Stimulated activated CD8-positive, alpha-beta memory T cell treated with anti-CD3 and anti-CD28 coated beads, Interleukin-4, amount 100 ng/mL, for 48 hours (primary cell): ENCODE measurements at places on chromosomes 16 and 17.

DNA sequence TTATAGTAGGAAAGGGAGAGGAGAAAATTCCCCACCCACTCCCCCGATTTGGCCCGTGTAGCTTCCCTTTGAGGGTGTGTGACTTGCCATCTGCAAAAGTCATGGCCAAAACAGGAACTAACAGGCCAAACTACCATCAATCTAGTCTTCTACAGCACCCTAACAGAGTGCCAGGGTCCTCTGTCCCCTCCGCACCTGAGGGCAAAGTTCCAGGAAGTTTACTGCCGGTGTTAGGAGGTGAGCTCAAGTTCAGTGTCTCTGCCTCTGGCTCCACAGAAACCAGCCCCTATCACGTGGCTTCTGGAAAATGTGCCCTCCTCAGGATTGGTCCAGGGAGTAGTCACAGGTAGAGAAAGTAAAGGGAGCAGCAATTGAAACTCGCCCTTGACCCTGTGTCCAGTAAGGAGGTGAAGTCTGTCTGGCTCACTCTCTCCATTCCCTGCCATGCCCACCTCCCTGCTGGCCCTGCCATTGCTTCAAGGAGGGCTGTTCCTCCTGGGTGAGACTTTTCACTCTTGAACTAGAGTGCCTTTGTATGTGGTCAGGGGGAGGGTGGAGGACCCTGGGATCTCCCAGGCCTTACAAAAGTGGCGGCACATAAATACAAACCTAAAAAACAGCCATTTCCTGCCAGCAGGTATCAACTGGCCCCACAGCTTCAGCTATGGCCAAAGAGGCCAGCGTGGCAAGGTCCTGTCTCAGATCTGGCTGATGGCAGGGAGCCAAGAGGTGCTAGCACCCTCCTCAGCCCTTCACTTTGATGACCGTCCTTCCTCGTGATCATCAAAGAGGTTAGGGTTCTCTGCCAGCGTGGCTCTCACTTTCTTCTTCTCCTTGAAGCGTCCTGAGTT, 5.3 kb downstream of the PRR15L start:
- no peak for DNase-seq

DNA sequence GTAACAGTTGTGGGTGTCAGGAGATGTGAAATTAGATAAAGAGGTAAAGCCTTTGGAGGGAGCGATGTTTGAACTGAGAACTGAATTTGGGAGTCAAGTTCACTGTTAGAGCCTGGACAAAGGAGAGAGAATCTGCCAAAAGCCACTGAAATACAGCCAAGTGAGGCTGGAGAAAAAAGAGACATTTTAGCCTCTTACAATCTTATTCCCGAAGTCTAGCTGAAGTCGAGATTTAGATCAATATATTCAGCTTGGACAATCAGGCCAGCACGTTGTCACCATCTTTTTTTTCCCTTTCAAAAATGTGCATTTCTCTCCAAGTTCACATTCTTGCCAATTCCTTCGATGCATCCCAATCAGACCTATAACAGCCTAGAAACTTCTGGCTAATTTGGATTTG, 312.2 kb downstream of the RBFOX1 start:
- no peak for DNase-seq

DNA sequence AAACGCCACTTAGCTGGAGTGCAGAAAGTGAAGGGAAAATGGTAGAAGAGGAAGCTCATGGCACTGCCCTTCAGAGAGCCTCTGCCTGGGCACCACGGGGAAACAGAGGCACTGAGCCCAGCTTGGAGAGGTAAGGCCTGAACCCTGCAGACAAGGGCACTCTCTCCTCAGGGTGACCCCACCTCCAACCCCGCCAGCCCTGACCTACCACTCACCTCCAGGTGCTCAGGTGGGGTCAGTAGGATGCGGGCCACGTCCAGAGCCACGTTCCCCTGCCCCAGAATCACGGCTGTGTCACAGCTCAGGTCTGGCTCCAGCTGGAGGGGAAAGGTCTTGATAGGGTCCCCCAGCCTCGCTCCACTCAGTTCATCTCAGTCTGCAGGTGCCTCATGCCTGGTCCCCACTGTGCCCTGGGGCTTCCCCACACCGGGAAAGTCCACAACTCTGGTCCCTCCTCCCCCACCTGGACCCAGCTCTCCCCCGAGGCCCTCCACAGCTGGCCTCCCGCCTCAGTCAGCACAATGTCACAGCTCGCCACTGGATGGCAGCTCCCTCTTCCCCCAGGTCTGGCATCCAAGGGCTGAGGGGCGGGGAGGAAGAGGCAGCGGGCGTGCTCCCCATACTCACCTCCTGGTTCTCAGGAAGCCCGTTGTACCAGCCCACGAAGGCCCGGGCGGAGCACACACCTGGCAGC, 6.0 kb upstream of the GRIN2C start:
- no peak for DNase-seq

- no peak for DNase-seq
Observed at GRCh38 chr16:86987746-86988670, 329.2 kb downstream of the C16orf95 start.

DNA sequence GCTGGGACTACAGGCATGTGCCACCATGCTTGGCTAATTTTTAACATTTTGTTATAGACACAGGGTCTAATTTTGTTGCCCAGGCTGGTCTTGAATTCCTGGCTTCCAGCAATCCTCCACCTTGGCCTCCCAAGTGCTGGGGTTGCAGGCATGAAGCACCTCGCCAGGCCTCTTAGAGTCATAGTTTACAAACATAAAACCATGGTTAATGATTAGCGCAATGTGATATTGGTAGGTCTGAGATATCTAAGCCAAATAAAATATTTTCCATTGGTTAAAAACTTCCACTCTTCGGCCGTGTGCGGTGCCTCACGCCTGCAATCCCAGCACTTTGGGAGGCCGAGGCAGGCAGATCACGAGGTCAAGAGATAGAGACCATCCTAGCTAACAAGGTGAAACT, 16.6 kb downstream of the TXNDC11 start:
- DNase-seq, result no peak

GRCh38 chr17:50149091-50149416, 1.4 kb downstream of the PPP1R9B start:
- DNase-seq, result no peak

- DNase-seq, result no peak
Observed at GRCh38 chr17:29571883-29572681, 3.6 kb downstream of the TP53I13 start.

GRCh38 chr16:6019490-6019991, 921.9 kb upstream of the EEF2KMT start:
- no peak for DNase-seq

DNA sequence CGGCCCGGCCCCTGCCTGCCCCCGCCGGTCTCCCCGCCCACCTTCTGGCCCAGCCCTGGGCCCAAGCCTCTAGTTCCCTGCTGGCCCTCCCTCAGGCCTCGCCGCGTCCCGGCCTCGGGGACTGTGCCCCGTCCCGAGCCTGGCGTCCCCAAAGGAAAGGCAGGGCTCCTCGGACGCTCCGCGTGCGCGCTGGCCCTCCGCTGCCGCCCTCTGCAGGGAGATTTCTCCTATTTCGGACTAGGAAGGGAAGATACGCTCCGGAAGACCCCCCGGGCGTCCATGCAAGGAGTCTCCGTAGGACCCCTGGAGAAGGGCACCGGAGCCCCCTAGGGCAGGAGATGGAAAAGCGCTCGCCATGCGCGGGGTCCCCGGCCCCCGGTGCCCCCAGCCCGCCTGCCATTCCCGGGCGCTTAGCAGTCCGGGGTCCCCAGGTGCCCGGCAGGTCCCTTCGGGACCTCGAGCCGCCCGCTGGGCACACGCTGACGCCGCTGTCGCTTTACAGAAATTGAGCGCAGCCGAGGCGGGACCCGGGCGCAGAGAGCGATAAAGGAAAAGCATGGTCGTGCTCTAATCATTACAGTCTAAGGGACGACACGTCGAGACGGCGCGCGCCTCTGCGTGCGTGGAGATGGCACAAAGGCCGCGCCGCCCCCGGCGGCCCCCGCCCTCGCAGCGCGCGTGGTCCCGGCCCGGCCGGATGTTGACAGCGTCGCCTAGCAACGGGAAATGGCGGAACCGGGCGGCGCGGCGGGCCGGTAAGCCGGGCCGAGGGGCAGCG, at the start of gene CCDC40:
CCDC40 (plus strand) TSS at position 706 of the 778 bp plus-strand sequence; CDS start at position 727, 21 bp downstream.
- peak; percentile 82 for DNase-seq

GRCh38 chr16:24837969-24838368, 7.8 kb upstream of the SLC5A11 start:
- DNase-seq, result no peak

DNA sequence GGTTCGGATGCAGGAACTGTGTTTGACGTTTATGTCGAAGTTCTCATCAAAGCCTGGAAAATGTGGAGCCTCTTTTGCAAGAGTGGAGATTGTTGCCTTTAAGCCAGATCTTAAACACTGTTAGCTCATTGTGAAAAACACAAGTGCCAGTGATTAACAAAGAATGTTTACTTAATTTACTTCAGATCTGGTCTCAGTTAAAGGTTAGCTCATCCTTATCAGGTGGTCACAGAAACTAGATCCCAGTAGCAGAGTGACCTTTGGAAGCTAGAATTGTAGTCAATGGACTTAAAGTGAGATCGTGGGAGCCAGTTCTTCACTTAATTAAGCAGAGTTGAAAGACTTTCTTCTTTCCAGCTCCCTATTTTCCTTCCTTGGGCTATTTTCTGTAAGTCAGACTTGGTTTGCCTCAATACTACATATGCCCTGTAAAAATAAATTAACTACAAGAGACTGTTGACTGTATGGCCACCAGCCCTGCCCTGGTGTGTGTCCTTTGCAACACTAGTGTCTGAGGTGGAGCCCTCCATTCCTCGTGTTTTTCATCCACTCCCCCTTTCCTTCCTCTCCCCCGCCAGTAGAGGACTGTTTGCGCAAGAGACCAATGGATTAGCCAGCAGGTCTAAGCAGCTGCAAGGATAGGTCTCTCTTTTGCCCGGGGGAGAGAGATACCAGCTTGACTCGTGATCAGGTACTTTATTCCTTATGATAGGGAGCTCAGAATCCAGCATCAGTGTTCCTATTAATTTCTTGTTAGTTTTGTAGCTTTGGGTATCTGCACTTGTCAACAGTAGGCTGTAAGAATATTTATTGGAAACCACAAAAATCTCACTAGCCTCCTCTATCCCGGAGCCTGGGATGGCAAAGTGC, 20.2 kb downstream of the FBXO39 start:
- no peak for DNase-seq

DNA sequence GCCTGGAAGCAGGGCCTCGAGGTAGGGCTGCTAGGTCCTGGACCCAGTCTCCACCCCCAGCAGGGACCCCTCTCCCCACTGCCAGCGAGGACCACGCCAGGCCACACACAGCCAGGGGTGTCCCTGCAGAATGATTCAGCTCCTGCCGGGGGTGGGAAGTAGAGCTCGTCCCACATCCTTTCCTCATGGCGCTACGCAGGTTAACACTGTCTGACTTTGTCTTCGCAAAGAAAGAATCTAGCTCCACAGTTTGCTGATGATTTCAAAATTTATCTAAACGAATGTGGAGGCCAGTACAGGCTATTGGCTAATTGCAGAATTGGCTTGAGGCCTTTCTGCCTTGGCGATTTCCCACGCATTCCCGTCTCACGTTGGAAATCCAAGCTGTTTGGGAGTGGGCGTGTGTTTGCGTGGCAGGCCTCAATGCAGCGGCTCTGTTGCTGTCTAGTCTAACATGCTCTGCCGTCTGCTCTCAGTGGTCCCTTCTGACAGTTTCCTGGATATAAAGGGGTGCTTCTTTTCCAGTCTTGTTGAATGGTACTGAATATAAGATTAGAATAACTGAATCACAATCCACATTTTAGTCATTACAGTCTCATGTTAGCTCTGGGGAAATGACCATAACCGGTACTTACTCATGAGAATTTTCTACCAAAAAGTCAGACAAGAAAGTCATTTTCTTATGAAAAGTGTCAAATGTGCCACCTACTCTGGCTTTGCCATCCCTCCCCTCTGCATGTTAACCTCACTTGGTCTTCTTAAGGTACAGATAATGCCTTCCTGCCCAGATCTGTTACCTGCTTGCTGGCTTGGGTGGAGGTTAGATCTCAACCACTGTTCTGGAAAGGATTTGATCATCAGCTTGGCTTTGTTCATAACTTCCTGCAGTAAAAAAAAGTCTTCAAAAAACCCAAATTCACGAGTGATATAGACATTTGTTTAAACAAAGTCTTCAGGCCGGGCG, 252.4 kb downstream of the NTN1 start:
- DNase-seq, result peak; percentile 57

- DNase-seq, result no peak
Observed at GRCh38 chr17:69448431-69449102, 34.1 kb downstream of the MAP2K6 start.

DNA sequence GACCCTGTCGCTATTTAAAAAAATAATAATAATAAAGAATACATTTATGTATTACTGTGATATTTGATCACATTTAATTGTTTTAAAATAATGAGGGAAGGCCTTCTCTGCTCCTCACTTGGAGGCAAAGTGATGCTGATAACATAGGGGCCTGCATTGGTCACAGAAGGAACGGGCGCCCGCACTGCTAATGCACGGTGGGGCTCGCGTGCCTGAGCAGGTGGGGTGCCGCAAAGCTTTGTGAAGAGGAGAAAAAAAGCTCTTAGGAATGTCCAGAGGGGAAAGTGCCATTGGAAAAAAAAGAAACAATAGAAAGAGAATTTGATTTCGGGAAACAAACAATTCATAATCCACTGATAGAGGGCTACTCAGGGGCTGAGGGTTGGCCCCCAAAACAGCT, 143.8 kb downstream of the ZNF423 start:
- no peak for DNase-seq

- no peak for DNase-seq
Observed at GRCh38 chr16:25501530-25502255, 190.1 kb upstream of the HS3ST4 start.

- DNase-seq, result no peak
Observed at GRCh38 chr16:69669577-69669976, 56.8 kb downstream of the NQO1 start.

DNA sequence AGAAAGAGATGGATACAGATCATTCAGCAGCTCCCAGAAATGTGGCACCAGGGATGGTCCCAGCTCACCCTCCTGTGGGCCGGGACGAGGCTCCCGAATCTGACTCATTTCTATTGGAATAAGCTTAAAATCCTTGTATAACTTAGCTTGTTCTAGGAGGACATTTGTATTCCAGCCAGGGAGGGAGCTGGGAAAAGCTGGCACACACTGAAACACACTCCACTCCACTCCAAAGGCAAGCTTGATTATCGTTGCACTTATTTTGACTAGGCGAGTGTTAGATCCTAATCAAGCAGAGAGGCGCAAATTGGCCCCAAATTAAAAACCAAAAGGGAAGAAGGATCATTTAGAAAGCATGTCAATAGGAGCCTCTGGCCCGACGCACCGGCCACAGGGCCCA, 339.5 kb downstream of the HS3ST4 start:
- DNase-seq, result no peak

GRCh38 chr17:27321372-27321771, 27.5 kb downstream of the WSB1 start:
- DNase-seq, result no peak

DNA sequence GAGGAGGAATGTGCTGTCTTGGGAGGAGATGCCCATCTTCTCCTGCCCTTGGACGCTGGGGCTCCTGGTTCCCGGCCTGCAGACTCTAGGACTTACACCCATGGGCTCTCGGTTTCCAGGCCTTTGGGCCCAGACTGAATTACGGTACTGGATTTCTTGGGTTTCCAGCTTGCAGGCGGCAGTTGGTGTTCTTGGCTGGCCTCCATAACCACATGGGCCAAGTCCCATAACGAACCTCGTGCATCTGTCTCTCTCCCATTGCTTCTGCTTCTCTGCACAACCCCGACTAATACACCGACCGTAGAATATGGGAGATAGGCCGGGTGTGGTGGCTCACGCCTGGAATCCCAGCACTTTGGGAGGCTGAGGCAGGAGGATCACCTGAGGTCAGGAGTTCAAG, 162.6 kb downstream of the SDK2 start:
- DNase-seq, result no peak
